ENCODE measurements at places on chromosomes 2 and 18.
A peak's percentile ranks its signal among the peaks of the same experiment; 100 is the strongest.

DNA sequence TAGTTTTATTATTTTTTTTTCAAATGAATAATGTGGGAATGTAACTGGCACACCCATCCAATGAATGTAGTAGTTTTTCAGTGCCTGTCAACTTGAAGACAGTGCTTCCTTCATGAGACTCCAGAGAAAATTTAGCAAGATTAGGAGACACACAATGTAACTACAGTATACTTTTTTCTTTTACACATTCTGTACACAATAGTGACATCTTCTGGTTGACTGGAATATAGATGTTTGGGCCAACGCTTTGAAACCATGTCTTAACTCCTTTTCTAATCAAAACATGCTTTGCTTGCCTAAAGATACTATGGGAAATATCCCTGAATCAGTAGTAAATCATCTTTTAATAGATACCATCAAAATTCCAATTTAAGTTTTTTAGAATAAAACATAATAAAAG lies 229.5 kb upstream of the ZC3H15 start:
- DNase-seq = peak; percentile 69

DNA sequence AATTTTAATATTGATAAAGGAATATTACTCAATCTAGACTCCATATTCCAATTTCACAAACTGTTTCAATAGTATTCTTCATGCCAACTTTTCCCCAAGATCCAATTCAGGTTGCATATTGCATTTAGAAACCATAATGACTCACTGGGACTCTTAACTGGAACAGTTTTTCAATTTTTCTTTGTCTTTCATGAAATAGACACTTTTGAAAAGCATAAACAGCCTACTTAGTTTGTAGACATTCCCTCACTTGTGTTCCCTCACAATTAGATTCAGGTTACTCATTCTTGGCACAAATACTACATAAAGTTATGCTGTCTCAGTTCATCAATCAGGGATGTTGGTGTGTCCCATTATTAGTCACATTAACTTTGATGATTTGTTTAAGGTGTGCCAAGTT lies 1768.4 kb upstream of the PIK3C3 start:
- no peak for DNase-seq

GRCh38 chr2:33069894-33070651 lies 123.3 kb downstream of the LTBP1 start:
- DNase-seq = no peak

DNA sequence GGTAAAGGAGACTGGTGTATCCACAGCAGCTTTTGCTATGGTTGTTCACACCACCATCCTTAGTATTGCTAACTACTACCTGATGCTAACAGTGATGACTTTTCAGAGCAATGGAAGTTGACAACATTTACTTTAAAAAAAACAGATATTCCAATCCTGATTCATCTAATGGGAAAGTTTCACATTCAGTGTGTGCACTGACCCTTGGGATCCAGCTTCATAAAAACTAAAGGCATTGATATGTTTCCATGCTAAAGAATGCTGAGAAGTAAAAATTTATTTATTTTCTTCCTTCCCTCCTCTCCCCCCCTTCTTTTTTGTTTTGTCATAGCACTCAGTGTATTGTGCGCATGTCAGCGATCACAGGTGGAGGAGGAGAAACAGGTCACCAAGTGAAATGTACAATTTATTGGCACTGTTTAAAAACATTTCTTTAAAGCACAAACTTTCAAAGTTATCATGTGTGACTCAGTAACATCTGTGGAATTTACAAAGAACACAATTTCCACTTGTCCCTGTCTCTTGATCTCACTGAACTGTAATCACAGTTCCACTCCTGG lies 229.9 kb downstream of the ALK start:
- DNase-seq = no peak

GRCh38 chr18:61336766-61337165 lies 3.5 kb downstream of the CDH20 start:
- DNase-seq = no peak

DNA sequence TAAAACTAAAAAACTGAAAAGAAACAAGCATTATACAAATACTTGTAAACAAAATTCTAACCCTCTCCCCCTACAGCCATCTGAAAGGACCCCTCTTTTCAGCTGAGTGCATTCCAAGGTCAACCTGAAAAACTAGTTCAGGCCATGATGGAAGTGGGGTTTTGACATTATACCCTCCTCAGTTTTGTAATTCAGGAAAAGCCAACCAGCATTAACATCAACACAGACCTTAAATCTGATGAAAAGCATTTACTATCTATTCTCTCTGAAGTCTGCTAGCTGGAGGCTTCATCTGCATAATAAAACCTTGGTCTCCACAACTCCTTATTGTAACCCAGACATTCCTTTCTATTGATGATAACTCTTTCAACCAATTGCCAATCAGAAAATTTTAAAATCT lies 302.2 kb downstream of the CNTNAP5 start:
- no peak for DNase-seq

- peak; percentile 41 for DNase-seq
Measured at GRCh38 chr2:159515441-159515840, 100.9 kb downstream of the BAZ2B start.

- DNase-seq = no peak
Measured at GRCh38 chr2:11101430-11101829, 53.8 kb upstream of the SLC66A3 start.

GRCh38 chr2:55401124-55401523 lies 18.5 kb downstream of the CCDC88A start:
- no peak for DNase-seq

- DNase-seq = no peak
Measured at GRCh38 chr2:10750610-10751009, 29.2 kb downstream of the ATP6V1C2 start.

DNA sequence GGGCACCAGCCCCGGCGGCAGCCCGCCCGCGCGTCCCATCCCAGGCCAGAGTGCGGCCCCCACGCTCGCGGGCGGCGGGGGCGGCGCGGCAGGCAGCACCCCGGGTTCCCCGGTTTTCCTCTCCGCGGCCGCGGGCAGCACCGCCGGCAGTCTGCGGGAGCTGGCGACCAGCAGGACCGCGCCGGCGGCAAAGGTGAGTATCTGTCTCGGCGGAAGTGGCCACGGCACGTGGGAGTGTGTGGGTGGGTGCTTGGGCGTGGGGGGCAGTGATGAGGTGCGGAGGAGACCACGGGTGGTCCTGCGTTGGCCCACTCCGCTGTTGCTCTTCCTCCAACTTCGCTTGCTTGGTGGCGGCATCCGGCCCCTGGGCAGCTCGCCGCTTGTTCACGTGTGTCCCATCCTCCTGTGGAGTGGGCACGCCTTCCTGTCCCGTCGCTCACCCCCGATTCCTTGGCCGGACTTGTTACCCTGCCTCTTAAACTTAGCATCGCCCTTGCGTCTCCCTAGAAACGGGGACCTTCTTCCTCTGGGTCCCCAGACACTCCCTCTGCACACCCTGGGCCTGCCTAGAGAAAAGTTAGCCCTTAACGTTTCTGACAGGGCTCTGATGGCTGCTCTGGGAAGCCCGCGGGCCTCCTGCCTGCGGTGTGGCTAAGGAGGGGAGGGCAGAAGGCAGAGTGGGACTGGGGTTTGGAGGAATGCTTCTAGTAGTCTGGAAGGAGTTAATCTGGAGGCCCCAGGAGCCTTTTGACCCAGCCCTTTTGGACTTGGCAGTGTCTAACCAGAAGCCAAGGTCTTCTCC lies 1.1 kb downstream of the SH3RF3 start:
- DNase-seq = no peak

GRCh38 chr2:128402911-128403670 lies 84.4 kb upstream of the HS6ST1 start:
- DNase-seq = no peak

- no peak for DNase-seq
Measured at GRCh38 chr2:68853035-68853434, 18.2 kb downstream of the BMP10 start.

GRCh38 chr2:239285071-239285931 lies 115.5 kb downstream of the HDAC4 start:
- peak; percentile 81 for DNase-seq

DNA sequence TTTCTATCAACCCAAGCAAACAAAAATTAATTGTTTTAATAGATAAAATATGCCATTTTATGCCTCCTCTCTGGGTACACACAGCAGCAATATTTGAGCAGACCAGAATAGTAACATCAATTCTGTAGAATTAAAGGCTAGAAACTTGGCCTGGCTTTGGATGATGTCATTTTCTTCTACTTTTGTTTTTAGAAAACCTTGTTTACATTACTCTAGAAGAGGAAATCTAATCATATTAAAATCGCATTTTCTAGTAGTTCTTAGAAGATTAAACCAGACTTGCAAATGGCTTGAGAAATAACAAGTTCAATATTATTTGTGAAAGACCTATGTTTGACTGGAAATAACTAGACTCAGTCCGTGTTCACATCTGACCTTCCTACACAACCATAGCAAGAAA lies 102.3 kb upstream of the RFX8 start:
- DNase-seq = no peak

DNA sequence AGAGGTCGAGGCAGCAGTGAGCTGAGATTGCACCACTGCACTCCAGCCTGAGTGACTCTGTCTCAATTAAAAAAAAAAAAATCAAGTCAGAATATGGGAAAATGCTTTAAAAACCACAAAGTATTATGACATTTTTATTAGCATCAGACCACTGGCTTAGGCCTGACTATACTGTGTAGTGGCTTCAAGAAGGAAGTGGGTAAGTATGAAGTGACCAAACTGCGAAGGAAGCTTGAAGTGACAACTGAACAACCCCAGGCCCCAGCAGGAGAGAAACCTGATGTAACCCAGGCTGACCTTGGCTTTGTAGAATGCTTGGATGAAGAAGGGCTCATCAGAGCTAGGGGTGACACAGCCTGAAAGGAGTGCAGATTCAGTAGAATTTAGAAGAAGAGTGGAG lies 21.4 kb upstream of the HAAO start:
- DNase-seq = peak; percentile 55

GRCh38 chr18:29241199-29241598 lies 1064.3 kb upstream of the CDH2 start:
- no peak for DNase-seq

DNA sequence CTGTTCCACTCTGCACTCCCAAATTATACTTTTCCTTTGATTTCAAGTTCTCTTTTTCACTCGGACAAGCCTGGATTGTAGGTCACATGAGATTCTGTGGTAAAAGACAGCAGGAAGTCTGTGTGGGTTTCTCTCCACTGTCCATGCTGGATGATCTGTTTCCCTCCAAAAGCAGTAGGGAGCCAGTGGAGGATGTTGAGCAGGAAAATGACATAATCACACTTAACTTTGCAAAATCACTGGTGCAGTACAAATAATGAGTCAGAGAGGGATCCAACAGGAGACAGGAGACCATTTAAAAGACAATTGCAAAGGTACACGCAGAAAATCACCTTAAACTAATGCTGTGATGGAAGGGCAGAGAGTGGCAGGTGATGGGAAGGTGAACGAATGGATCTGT lies 301.3 kb downstream of the ZNF407 start:
- DNase-seq = peak; percentile 5

DNA sequence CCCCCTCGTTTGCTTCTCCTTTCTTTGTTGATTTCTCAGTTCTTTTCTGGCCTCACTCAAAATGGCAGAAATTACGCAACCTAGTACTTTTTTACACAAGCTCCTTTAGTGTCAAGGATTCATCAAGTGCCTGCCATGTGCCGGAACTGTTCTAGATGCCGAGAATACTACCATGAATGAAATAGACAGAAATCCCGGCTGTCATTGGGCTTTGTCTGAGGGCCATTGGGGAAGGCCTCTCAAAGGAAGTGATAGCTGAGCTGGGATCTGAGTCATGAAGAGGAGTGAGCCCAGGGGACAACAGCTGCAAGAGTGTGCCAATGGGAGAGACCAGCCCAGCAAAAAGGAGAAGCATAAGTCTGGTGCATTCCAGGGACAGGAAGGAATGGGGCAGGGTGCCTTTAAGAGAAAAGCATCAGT lies 34.3 kb upstream of the PPP1CB start:
- DNase-seq = peak; percentile 58

DNA sequence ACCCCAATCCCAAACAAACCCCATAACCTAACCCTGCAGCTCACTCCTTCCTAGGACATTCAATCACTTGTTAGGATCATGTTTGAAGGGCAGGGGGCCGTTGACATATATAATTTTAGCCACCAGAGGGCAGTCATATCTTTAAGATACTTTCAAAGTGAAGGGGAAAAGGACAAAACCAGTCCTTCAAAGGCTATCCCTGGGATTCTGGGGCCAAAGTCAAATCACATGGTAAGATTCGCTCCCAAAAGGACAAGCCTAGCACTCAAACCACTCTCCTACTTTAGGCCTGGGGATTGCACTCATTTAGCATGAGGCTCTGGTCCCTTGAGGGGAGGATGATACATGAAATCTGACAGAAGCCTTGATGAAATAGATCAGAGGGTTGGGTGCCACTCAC lies 44.6 kb downstream of the HAUS1 start:
- peak; percentile 84 for DNase-seq

DNA sequence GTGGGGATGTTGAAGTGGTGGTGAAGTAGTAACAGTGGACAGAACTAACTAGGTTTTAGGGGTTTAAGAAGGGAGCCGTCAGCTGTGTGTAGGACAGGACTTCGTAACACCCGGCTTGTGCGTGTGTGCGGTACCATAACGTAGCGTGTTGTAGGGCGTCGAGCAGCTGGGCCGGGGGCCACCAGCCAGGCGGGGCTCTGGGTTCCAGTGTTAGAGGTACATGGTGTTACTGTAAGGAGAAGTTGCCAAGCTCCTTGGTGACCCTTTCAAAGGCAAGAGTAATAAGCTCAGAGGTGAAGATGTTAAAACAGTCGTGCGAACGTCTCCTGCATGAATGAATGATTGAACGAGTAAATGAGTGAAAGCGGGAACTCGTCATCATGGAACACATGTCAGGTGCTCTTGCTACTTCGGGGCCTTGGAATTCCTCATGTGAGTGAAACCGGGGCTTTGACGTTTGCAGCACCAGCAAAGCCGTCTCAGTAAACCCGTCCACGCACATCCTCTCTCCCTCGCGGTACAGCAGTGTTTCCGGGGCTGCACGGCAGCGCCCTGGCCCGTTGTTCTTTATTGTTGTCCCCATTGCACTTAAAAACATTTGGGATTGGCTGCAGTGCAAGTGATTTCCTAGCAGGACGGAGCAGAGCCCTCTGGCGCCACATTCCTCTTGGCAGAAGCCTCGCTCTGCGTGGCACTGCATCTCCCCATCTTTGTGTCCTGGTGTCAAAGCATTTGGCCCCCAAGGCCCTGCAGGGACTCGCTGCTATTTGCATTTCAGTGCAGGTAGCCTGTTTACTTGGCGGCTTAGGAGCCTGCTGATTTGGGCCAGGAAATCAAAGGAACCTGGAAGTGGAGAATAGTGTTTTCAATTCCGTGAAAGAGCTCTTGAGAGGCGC lies 115.0 kb downstream of the GBX2 start:
- DNase-seq = no peak

DNA sequence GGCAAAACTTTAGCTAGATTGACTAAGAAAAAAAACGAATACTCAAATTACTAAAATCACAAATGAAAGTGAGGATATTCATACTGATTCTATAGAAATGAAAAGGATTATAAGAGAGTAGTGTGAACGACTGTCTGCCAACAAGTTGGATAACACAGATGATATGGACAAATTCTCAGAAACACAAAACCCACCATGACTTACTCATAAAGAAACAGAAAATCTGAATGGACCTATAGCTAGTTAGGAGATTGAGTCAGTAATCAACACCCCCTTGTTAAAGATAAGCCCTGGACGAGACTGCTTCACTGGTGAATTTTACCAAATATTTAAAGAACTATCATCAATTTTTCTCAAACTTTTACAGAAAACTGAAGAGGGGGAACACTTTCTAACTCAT lies 108.8 kb upstream of the TMEM200C start:
- no peak for DNase-seq

Data from hematopoietic multipotent progenitor cell treated with erythropoietin and hydrocortisone succinate and interleukin-3 and kit ligand, for 4 days (in vitro differentiated cells).